Activated CD4-positive, alpha-beta memory T cell treated with anti-CD3 and anti-CD28 coated beads for 36 hours (primary cell): ENCODE measurements at places on chromosomes 1 and 21. TPM values are rescaled to one million over a fixed set of nuclear protein-coding genes. Genes with fewer than 3 reads are reported as not detected.

GRCh38 chr1:91221017-91221416 is 183.6 kb downstream of the HFM1 start:
- no peak overlapping the region for H3K27ac ChIP-seq
- no peaks in the 10 kb centered on the region for H3K36me3 ChIP-seq
- no peak overlapping the region for H3K4me3 ChIP-seq
- no peak for DNase-seq
- peaks cover 2% of the 10 kb centered on the region for H3K27me3 ChIP-seq

DNA sequence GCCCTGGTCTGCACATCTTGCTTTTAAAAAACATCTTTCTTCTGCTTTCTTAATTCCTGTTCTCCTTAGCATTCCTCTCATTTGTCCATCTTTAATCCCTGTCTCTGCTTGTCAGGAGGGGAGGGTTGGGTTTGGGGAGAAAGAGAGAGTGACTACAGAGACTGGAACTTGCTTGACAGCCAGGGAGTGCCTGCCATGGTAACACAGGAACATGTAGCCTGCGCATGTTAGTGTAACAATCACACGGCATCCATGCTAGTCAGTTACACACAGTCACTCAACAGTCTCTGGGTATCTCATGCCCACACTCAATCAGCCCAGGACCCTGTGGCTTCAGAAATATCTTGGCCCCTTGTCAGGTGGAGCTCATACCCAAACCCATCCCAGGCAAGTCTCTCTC is 818 bp upstream of the TFAP2E start:
- no peak for DNase-seq
- peaks cover 10% of the 10 kb centered on the region for H3K4me1 ChIP-seq
- H3K4me3 ChIP-seq: no peak overlapping the region
- no peaks in the 10 kb centered on the region for H3K36me3 ChIP-seq
- peaks cover 5% of the 10 kb centered on the region for H3K27me3 ChIP-seq

GRCh38 chr1:114986286-114986685 is 43.3 kb upstream of the TSHB start:
- peaks cover 12% of the 10 kb centered on the region for H3K36me3 ChIP-seq
- H3K4me1 ChIP-seq: no peaks in the 10 kb centered on the region
- DNase-seq: no peak
- H3K4me3 ChIP-seq: no peak overlapping the region

DNA sequence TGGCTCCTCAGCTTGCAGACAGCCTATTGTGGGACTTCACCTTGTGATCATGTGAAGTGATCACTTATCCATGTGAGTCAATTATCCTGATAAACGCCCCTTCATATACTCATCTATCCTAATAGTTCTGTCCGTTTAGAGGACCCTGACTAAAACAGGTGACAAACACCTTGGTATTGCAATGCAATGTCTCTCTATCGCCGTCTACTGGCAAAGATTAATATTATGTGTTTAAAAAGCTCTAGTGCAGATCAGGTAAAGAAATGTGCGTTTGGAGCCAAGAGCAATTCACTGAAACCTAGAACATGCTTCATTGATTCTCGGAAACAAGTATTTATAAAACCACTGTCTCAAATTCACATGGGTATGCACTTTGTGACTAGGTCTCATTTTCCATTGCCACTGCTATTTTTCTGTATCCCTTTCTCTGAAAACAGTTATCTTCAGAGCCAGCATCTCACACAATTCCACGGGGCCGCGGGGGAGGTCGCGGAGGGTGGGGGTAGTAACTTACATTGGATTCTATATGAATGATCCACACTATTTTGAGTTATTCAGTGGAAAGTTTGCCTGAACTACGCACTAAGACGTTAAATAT is 554.6 kb upstream of the NCAM2 start:
- no peak overlapping the region for H3K27ac ChIP-seq
- H3K36me3 ChIP-seq: no peaks in the 10 kb centered on the region
- H3K4me3 ChIP-seq: no peak overlapping the region
- no peaks in the 10 kb centered on the region for H3K4me1 ChIP-seq
- no peak for DNase-seq

Gene PLA2G2D
- total RNA-seq: 0.07 TPM

DNA sequence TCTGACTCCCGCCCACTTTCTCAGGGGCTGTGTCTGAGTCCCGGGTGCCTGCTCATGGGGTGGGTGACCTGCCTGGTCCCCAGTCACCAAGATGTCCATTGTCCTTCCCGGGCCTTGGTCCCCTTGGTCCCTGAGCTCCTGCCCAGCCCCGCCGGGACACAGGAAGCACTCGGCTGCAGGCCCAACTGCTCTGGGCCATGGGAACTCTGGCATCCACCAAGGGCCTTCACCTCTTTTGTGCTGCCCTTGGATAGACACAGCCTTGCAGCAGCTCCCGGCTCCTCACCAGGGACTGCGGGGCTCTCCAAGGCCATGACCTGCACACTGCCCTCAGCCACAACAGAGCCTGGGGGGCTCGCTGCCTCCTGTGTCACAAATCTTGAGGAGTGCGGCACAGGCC is 22.1 kb upstream of the MX1 start:
- no peaks in the 10 kb centered on the region for H3K4me1 ChIP-seq
- peaks cover 41% of the 10 kb centered on the region for H3K36me3 ChIP-seq
- no peaks in the 10 kb centered on the region for H3K27me3 ChIP-seq
- H3K27ac ChIP-seq: no peak overlapping the region
- no peak for DNase-seq
- no peak overlapping the region for H3K4me3 ChIP-seq

- H3K27ac ChIP-seq: no peak overlapping the region
- peaks cover 12% of the 10 kb centered on the region for H3K27me3 ChIP-seq
- H3K4me3 ChIP-seq: no peak overlapping the region
- no peak for DNase-seq
- H3K4me1 ChIP-seq: peaks cover 14% of the 10 kb centered on the region
Measured at GRCh38 chr1:1043411-1043810, 23.5 kb downstream of the AGRN start.

DNA sequence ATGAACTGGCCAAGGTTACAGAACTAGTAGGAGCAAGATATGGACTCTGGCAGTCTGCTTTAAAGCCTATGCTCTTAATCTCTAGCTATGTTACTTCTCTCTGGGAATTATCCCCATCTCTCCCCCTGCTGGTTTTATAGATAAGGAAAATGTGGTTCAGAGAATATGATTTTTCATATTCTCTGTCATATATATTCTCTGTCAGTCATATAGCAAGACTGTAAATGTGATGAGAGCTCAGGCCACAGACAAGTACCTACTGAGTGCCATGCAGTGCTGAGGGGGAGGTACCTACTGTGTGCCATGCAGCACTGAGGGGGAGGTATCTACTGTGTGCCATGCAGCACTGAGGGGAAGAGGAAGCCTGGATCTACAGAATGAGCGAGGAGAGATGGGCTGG is 220.3 kb upstream of the FGGY start:
- peaks cover 28% of the 10 kb centered on the region for H3K4me1 ChIP-seq
- no peak for DNase-seq
- H3K27ac ChIP-seq: no peak overlapping the region
- H3K27me3 ChIP-seq: no peaks in the 10 kb centered on the region
- H3K4me3 ChIP-seq: no peak overlapping the region
- H3K36me3 ChIP-seq: no peaks in the 10 kb centered on the region

DNA sequence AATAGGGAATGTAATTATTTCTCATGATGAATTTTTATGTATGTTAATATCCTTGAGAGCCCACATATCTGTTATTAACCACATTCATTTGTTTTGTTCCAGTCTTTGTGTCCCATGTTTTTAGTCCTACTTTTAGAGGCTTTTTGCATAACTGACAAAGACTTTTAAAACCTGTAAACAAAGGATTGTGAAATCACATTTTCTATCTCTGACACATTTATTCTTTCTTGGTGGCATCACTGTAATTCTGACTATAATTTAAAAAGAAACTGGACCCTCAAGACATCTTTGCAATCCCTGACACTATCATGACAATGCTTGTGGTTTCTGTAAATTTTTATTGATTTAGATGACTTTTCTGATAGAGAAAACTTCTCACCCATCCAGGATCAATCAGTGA is 313.1 kb downstream of the SIPA1L2 start:
- no peak for DNase-seq
- H3K27ac ChIP-seq: no peak overlapping the region
- peaks cover 3% of the 10 kb centered on the region for H3K36me3 ChIP-seq
- H3K4me1 ChIP-seq: no peaks in the 10 kb centered on the region
- no peaks in the 10 kb centered on the region for H3K27me3 ChIP-seq
- no peak overlapping the region for H3K4me3 ChIP-seq

DNA sequence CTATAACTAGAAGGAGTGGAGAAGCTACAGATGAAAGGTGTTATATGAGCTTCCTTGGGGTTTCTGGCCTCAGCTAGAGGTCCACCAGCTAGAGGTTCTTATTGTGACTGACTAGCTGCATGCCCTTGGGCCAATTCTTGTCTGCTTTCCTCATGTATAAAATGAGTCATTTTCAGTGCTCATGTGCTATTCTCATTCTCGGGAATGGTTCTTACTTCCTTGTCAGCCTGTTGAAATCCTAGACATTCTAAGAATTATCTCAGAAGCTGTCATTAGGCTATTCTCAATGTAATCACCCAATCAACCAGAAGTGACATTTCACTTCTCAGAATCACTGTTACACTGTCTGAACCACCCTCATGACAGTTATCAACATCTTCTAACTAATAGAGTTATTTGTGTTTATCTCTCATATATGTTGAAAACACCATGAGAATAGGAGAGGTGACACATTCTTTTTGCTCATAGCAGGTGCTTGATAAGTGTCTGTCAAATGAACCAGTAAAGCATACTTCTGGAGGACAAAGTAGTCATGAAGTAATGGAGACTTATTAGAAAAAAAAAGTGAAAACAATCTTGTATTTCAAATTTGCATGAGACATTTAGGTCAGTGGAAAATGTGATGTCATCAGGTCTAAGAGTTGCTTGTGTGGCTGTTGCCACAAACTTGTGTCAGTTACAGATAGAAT is 122.8 kb upstream of the IVNS1ABP start:
- H3K27me3 ChIP-seq: no peaks in the 10 kb centered on the region
- H3K27ac ChIP-seq: no peak overlapping the region
- H3K36me3 ChIP-seq: no peaks in the 10 kb centered on the region
- peaks cover 8% of the 10 kb centered on the region for H3K4me1 ChIP-seq

DNA sequence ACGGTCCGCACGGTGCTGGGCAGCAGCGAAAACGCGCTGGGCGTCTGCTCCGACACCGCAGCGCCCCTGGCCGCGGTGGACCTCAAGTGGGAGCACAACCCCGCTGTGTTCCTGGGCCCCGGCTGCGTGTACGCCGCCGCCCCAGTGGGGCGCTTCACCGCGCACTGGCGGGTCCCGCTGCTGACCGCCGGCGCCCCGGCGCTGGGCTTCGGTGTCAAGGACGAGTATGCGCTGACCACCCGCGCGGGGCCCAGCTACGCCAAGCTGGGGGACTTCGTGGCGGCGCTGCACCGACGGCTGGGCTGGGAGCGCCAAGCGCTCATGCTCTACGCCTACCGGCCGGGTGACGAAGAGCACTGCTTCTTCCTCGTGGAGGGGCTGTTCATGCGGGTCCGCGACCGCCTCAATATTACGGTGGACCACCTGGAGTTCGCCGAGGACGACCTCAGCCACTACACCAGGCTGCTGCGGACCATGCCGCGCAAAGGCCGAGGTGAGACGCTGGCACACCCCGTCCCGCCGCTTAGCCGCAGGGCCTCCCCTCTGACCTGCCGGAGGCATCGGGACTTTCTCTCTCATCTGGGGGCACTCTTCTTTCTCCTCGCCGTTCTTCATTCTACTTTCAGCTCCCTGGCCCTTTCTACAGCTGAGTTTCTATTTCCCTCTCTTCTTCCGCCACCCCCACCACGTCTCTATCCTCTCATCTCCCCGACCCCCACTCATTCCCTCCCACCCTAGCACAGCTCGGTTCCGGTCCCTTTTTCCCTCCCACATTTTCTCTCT is 1.0 kb downstream of the NPR1 start:
- H3K27ac ChIP-seq: no peak overlapping the region
- H3K27me3 ChIP-seq: peaks cover 44% of the 10 kb centered on the region
- peak; percentile 27 for DNase-seq

DNA sequence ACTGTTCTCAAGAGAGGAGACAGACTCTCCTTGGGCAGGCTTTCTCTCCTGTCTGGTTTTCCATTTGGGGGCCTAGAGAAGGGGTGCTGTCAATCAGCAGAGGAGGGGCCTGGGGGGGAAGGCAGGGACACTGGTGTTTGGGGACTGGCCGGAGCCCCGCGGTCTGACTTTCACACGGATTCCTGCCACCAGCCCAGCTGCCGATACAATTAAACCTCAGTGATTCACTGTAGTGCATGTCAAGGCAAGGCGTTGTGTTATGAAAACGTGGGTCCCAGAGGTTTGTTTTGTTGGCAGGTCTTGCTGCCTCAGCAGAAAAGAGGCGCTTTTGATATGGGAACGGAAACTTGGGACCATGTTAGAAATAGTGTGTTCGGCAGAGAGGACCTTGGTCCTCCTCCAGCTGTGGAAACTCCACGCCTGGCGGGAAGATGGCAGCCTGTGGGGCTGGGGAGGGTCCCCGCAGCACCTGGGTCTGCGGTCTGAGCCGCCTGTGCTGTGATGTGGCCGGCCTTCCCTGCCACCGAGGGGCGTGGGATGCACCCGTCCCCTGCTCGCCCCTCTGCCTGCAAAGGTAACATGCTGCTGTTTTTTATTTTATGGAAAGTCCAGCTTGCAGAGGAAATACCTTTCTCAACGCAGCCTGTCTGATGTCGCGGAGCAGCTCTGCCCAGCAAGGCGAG is 47.6 kb downstream of the SPSB1 start:
- DNase-seq: no peak
- H3K27me3 ChIP-seq: no peaks in the 10 kb centered on the region
- peaks cover 2% of the 10 kb centered on the region for H3K4me1 ChIP-seq
- H3K27ac ChIP-seq: no peak overlapping the region
- H3K36me3 ChIP-seq: no peaks in the 10 kb centered on the region
- H3K4me3 ChIP-seq: no peak overlapping the region

- H3K4me1 ChIP-seq: peaks cover 10% of the 10 kb centered on the region
- H3K4me3 ChIP-seq: no peak overlapping the region
- no peak overlapping the region for H3K27ac ChIP-seq
- DNase-seq: no peak
- H3K36me3 ChIP-seq: peaks cover 8% of the 10 kb centered on the region
- no peaks in the 10 kb centered on the region for H3K27me3 ChIP-seq
Measured at GRCh38 chr1:2645143-2645542, 12.3 kb upstream of the MMEL1 start.

GRCh38 chr1:119435052-119435451 is 20.1 kb downstream of the HSD3B2 start:
- H3K27me3 ChIP-seq: peaks cover 4% of the 10 kb centered on the region
- no peak overlapping the region for H3K4me3 ChIP-seq
- no peak for DNase-seq

DNA sequence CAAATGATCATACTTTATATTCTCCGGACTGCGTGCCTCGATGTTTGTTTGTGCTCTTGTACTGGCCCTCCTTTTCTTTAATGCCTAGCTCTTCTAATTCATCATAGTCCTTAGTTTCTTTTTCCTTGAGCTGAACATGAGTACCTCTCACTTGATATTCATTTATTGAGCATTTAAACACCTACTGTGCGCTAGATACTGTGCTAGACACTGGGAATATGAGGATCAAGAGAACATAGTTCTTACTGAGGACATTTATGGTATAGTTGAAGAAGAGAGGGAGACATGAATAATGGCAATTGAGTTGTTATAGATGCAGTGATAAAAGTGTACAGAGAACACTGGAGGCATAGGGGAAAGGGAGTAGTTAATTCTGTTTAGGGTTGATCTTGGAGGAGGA is 22.0 kb downstream of the SUCO start:
- peaks cover 18% of the 10 kb centered on the region for H3K36me3 ChIP-seq
- no peak overlapping the region for H3K27ac ChIP-seq
- peaks cover 13% of the 10 kb centered on the region for H3K4me1 ChIP-seq
- H3K27me3 ChIP-seq: no peaks in the 10 kb centered on the region
- no peak overlapping the region for H3K4me3 ChIP-seq

GRCh38 chr1:244768186-244768585 is 67.3 kb upstream of the COX20 start:
- no peaks in the 10 kb centered on the region for H3K4me1 ChIP-seq
- H3K27me3 ChIP-seq: peaks cover 11% of the 10 kb centered on the region
- DNase-seq: no peak
- H3K4me3 ChIP-seq: no peak overlapping the region
